ENCODE measurements at places on chromosomes 11 and 22.

- no peak for DNase-seq
Measured at GRCh38 chr11:95725196-95725595, 64.4 kb downstream of the FAM76B start.

DNA sequence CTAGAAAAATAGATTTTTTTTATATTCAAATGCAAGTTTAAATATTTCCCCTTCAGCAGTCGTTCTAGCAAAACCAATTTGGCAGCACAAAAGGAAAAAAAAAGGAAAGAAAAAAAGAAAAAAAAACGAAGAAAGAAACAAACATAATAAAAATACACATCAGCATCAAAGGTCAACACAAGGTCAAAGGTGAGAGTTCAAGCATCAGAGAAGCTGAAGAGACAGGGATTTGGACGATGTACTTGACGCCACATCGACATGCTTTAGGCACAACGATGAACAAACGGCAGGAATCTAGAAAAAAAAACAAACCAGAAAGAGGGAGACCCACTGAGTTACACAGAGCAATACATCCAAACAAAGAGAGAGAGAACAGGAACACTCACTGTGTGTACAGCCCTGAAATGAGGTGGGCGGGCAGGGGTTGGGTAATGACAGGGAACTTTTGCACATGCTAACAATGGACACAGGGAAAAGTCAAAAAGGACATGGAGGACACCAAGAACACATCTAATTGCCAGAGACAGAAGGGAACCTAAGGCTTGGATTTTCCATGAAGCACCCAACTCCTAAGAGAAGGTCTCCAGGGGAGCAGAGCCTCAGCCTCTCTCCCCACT, 19.8 kb upstream of the RAPSN start:
- DNase-seq, result no peak

DNA sequence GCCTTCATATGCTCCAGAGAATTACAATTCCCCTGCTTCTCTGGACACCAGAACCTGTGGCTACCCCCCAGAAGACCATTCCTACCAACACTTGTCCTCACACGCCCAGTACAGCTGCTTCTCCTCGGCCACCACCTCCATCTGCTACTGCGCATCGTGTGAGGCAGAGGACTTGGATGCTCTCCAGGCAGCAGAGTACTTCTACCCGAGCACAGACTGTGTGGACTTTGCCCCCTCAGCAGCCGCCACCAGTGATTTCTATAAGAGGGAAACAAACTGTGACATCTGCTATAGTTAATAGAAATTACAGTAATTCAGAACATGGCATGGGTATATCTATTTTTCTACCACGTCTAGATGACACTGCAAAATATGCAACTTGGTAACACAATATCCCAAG, 9.8 kb downstream of the POU2AF3 start:
- no peak for DNase-seq

DNA sequence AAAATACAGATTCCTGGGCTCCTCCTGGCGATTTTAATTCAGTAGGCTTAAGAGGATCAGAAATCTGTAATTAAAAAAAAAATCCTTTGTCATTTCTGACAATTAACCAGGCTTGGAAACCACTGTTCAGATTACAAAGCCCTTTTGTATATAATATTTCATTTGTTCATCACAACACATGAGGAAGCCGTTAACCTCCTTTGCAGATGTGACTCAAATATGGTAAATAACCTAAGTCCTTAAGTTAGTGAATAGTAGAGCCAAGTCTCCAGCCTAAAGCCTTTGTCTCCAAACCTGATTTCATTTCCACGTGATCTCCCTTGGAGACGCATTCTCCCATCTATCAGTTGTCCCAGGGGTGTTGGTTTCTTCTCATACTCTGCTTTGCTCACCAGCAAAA, 67.6 kb downstream of the UBASH3B start:
- no peak for DNase-seq

DNA sequence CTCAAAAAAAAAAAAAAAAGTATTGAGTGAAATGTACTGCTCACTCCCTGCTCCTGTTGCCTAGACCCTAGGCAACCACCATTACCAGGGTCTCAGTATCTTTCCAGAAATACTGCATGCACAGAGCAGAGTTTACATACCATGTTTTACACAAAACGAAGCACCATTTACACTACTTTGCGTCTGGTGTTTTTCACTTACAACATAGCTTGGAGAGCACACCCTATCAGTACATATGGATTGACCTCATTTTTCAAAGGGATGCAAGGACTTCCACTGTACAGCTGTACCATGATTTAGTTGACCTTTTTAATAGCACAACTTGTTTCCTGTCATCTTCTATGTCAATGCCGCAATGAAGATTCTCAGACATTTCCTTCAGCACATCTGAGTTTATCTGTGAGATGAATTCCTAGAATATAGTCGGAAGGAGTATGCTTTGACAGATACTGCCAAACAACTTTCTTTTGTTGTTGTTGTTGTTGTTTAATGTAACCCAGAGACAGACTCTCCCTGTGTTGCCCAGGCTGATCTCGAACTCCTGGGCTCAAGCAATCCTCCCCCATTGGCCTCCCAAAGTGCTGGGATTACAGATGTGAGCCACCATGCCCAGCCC, 6.1 kb downstream of the MYH9 start:
- no peak for DNase-seq

DNA sequence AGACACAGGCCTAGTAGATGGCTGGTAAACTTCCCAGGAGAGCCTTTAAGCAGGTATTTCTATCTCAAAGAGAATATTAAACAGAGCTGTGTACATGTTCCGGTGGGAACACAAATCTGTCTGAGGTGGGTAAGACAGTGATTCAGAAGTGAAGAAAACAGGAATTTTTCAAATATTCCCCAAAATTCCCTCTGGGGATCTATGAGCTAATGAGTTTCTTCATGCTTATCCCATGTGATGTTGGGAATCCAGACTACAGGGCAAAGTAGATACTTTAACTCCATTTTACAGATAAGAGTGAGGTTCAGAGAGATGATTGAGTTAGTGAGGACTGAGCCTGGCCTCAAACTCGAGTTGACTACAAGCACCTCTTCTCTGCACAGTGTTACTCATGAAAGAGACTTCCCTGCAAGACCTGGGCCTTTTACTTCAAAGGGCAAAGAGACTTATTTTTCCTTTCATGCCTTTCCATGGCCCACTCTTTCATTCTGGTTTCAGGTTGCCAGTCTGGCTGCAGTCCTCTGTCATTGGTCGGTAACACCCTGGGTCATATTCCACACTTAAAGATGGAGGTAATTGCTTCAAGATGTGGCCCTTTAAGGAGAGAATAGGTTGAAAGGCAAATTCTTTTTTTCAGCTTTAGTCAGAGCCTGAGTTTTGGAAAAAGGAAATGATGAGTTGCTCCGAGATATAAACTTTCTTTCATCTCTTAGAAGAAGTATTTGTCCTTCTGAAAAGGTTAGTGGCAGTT, 70.1 kb downstream of the CYB5R2 start:
- DNase-seq, result no peak

DNA sequence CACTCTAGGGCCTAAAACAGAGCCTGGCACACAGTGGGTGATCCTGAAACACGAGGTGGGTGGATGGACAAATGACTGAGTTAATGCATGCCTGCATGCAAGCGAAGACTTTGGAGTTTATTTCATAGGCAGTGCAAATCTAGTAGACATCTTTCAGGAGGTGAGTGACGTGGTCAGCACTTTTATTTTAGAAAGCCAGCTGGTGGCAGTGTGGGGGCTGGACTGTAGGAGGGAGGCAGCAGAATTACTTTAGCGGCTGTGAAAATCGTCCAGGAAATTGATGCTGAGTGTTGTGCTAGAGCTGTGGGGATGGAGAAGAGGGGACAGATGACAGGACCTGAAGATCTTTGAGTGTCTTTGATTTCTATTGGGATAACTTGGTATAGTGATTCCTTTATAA, 47.1 kb downstream of the BMAL1 start:
- no peak for DNase-seq

- DNase-seq, result no peak
Measured at GRCh38 chr11:46588131-46588530, 5.7 kb downstream of the AMBRA1 start.

DNA sequence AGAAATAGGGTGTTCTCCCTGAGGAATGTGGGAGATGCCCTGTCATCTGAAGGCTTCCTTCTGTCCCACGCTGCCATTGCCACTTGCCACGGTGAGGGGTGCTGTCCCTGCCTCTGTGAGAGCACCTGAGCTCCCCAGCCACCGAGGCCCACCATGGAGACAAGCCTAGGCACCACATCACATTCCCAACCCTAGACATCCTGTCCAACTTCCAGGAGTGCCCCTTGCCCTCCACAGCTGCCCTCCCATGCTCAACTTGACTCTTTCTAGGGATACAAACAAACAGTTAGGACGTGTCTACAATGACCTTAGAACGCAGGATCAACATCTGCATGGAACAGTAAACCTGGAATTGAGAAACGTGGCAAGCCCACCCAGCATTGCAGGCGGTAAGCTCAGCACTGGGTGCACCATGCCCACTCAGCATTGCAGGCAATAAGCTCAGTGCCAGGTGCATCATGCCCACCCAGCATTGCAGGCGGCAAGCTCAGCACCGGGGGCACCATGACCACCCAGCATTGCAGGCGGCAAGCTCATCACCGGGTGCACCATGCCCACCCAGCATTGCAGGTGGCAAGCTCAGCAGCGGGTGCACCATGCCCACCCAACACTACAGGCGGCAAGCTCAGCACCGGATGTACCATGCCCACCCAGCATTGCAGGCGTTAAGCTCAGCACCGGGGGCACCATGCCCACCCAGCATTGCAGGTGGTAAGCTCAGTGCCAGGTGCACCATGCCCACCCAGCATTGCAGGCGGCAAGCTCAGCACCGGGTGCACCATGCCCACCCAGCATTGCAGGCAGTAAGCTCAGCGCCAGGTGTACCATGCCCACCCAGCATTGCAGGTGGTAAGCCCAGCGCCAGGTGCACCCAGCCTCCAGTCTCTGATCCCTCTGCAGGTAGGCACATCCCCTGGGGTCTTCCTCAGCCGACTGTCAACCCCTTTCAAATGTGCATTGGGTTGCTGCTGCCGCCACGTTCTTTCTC, 1463.9 kb downstream of the TBC1D22A start:
- no peak for DNase-seq

- no peak for DNase-seq
Measured at GRCh38 chr11:88383447-88383846, 45.9 kb upstream of the CTSC start.

GRCh38 chr11:9263840-9264315, 1.3 kb downstream of the DENND5A start:
- peak; percentile 29 for DNase-seq
